ENCODE measurements at places on chromosomes 1 and 21.

DNA sequence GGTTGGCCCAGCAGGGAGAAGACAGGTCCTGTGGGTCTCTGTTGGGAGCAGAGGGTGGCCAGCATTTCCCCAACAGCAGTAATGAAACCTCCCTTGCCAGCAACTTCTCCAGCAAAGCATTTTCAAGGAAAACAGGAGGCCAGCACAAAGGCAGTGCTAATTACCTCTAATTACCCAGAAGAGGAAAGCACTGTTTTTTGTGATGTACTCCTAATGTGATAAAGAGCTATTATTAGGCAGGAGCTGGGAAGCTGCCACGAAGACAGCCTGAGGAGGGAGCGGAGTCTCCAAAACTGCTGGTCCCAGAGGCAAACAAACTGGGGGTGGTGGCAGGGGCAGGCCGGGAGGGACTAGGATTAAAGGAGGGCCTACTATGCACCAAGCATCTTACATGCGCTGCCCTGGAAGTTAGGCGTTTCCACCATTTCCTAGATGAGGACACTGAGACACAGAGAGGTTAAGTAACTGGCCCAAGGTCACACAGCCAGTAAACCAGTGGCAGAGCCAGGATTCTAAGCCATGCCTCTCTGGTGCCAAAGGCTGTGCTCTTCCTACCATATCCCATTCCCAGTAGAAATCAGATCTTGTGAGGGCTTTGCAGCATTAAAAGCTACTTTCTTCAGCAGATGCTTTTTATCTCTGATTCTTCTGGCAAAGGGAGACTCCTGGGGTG is 24.5 kb downstream of the HTR6 start:
- no peak for DNase-seq

DNA sequence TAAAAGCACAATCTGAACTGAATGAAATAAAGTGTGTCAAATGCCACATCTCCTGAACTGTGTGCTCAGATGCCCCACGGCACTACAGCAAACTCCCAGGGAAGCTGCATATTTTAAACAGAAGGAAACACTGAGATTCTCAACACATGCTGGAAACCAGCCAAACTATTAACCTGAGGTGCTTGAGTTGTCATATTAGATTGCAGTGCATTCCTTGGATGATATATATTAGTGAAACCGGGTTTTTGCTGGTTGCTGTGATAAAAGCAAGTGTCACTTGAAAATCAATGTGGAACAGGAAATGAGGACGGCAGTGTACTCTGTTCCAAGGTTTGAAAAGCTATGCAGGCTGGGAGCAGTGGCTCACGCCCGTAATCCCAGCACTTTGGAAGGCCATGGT is 8.7 kb downstream of the SYNJ1 start:
- no peak for DNase-seq

GRCh38 chr1:117818456-117818855 is 111.0 kb downstream of the GDAP2 start:
- DNase-seq = no peak

DNA sequence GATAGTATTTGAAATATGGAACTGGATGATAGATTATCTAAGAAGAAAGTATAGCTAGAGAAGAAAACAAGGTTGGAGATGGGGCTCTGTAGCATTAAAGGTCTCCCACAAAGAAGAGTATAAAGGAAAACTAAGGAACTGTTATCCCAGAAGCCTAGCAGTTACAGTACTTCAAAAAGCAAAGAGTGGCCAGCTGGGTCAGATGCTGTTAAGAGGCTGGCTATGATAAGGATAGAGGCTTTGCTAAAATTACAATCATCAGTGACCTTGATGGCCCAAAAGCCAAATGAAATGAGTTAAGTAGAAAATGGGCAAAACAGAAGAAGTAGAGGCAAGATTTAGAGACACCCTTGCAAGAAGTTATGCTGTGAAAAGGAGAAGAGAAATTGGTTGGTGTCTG is 25.1 kb upstream of the ANGPTL1 start:
- DNase-seq = no peak

DNA sequence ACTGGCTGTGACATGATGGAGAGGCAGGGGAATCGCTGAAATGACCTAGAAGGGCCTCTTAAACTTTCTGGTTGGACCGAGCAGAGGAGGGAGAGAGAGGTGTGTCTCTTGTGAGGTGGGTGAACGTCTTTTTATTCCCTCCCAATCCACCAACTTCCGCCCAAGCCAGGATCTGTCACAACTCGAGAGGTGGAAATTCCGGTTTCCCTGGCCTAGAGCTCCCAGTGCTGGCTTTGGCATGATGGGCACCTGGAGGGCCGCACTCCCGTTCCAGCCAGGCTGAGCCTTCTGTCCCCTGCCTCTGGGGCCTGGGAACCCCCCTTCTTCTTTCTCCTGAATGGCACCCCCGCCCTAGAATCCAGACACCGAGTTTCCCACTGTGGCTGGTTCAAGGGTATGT is at the start of gene SEMA4A:
Gene SEMA4A (plus strand): TSS at position 224 of the 400 bp plus-strand sequence. CDS start 994 bp downstream, outside the sequence.
- DNase-seq = peak; percentile 29

GRCh38 chr1:206867239-206867638 is 1.8 kb downstream of the IL20 start:
- DNase-seq = no peak

DNA sequence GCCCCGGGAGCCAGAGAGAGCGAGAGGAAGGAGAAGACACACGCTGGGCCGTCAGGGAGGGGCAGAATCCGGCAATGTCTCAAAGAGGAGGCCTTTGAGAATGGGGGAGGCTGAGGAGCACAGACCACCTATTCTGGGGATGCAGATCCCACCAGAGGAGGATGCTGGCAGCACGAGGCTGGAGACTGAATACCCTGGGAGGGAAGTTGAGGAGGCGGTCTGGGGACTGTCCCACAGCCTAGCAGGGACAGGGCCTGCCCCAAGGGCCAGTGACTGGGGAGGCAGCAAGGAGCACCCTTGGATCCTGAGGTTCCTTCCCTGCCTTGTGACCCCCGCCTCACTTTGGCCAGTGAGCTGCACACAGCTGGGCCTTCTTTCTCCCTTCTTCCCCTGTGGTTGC is 49.2 kb downstream of the SLC37A1 start:
- no peak for DNase-seq

DNA sequence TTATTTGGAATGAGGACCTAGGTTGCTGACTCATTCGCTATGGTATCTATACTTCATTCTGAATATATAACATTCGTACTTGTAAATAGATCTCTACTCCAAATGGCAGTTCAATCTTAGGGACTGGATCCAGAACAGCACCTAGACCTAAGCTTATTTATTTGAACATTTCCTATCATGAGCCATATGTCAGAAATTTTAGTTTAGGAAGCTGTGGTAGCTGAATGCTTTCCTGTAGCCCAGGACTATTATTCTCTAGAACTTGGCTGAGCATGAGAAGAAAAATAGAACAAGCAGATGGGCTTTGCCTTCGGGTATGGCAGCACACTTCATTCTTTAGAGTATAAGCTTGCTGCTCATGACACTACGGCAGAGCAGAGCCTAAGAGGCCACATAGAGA is 1114.4 kb upstream of the B3GALT2 start:
- no peak for DNase-seq

All from mesenchymal stem cell (in vitro differentiated cells and primary cell).